Stimulated activated CD8-positive, alpha-beta memory T cell treated with anti-CD3 and anti-CD28 coated beads, Interleukin-12 subunit alpha, Interleukin-12 subunit beta, amount 100 ng/mL, for 4 hours (primary cell): ENCODE measurements at places on chromosomes 16 and 17.

- no peak for DNase-seq
Observed at GRCh38 chr17:17175917-17176316, 30.2 kb downstream of the PLD6 start.

GRCh38 chr17:28313841-28314240, 5.2 kb upstream of the TMEM97 start:
- no peak for DNase-seq

DNA sequence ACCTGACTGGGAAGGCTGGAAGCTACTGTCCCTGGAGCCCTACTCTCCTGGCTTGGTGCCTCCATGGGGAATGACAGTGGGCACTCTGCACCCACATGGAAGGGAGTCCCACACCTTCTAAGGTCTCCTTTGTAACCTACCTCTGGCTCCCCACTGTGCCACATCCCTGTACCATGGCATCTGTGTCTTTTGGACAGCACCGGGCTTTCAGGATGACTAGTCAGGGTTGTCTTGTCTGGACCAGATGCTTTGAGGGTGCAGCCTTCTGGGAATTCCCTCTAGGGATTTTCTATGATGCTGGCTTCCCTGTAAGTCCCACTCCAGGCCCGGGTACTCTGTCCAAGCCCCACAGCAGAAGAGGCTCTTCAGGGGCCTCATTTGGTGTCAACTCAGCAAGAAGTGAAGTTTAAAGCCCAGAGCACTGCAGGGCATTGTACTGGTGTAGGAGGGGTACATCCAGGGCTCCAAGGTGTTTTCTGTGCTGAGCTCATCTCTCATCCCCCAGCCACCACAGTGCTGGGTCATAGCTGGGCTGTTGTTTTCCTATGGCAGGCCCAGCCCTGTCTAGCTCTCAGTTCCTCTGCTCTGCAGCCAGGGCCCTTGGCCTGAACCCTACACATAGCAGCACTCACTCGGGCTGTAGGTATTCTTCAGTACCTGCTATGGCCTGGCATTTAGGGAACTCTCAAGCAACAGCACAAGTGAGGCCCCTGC, 255.3 kb downstream of the CPPED1 start:
- DNase-seq = no peak

- no peak for DNase-seq
Observed at GRCh38 chr17:44361292-44362260, 2.1 kb downstream of the FAM171A2 start.

DNA sequence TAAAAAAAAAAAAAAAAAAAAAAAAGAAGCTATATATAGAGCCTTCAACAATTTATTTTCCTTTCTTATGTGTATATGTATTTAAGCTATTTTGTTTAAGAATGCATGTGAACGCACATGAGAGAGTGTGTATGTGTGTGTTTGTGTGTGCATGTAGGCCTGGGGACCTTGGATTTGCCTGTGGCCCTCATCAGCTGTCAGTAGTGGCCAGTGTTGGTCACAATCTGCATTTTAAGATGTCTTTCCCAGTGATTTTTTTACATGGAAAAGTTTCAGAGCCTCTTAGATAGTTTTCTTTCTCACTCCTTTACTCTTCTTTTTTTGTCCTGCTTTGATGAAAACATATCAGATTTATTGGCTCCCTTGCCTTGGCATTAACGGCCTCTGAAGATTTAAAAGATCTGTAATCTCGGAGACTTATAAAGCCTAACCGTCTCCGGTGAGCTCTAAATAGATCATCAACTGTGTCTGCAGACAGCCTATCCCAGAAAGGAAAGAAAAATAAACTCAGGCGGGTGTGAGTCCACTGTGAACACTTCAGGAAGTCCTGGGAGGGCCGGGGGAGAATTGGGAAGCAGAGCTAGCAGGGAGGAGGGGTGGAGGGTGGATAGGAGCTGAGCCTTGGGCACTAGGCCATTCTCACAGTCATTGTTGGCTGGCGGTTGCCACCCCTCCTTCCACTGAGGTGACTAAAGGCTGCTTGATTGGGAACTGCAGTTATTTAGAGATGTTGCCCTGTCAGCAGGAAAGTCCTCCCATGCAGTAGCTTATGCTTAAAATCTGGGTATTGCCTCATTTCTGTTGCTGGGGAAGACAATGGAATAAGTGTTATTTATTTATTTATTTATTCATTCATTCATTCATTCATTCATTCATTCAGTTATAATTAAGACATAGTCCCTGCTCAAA, 86.8 kb downstream of the WWP2 start:
- no peak for DNase-seq

DNA sequence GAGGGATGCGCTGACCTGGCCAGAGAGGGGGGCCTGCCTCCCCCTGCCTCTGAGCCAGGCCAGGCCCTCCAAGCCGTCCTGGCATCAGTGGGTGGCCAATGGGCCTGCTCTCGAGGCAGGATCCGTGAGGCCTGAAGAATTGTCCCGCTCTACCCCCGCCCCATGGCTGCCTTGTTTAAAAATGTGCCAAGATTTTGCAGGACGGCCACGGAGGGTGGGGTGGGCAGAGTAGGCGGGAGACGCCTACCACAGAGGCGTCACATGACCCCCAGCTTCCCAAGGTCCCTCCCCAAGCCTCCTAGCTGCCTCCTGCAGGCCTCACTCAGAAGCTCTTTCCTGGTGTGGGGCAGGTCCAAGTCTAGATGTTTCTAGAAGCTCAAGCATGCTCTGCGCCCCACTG, 69.5 kb downstream of the ENGASE start:
- no peak for DNase-seq

DNA sequence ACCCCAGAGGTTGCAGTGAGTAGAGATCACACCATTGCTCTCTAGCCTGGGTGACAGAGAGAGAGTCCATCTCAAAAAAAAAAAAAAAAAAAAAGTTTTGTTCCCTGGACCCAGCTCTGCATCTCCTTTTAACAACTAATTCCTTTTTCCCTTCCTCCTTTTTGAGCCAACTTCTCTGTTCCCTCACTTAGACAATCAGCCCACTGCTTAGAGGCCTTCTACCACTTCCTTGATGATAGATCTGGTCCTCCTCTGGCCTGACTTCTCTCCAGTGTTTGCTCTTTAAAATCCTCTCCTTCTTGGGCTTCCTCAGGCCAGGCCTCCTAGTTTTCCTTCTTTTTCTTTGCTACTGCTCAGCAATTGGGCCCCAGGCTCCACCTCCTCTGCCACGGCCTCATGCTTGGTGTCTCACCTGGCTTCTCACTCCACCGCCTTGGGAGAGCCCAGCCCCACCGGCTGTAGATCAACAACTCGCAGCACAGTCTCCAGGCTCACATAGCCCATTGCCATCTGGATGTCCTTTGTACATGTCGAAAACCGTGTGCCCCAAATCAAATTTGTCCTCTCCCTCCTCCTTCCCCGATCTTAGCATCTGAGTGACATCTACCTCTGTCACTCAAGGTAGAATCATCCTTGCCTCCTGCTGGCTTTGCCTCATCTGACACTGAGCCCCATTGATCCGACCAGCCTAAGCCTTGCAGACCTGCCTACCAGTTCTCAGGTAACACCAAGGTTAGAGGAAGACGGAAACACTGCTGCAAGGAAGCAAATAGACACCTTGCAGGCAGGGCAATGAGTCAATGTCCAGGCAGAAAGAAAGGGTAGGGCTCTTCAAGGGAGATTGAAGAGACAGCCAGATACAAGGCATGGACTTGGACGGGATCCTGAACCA, 17.4 kb downstream of the ARHGAP27 start:
- DNase-seq = no peak

- peak; percentile 76 for DNase-seq
Observed at GRCh38 chr17:42180922-42181850, at the start of gene KCNH4. KCNH4 (minus strand) TSS chr17:42181142; CDS start chr17:42180945, 197 bp downstream.

DNA sequence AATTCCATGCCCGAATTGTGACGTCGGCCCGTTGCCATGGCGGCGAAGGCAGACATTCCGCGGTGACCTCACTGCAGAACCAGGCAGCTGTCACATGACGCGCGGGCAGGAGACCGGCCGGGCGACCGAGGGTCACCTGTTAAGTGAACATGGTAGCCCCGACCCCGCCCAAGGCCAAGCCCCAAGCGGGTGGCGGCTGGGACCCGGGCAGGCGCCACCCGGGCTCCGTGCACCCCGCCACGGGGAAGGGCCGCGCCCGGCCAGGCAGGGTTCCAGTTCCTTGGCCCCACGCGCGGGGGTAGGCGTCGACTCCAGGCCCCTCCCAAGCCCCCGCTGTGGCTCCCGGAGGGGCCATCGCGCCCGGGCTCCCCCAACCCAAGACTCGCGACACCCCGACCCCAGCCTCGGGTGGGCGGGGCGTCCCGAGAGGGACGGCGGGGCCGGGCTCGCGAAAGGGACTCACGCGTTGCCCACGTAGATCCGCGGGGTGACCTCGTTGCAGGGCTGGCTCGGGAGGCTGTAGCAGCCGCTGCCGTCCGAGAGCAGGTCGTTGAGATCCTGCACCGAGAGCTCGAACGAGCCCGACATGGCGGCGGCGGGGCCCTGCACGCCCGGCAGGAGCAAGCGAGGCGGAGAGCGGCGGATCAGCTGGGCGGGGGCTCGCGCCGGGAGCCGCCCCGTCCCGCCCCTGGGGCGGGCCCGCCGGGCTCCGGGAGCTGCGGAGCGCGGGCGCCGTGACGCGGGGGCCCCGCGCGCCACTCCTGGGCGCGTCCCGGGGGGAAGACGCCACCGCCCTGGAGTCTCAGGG, at the start of gene DUSP3:
TSS of gene DUSP3 (minus strand) at position 641 of the 808 bp plus-strand sequence. CDS start at position 588, 53 bp downstream.
- DNase-seq = peak; percentile 61

DNA sequence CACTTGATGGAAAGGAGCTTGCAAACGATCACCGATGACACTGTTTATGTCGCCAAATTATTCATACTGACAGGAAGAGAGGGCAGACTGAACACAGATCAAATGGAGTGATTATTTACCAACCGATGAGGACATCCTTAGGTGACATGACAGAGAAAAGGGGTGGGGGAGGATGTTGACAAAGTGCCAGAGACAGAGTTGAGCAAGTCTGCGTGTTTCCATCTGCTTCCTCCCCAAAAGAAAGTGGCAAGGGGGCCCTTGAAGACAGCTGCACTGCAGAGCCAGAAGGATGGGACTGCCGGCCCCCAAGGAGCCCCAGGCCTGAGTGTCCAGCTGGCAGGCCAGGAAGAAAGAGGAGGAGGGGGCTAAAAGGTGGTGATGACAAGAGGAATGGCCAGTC, 191.0 kb upstream of the RPL38 start:
- DNase-seq = no peak

GRCh38 chr16:54370278-54371040, 83.9 kb upstream of the IRX3 start:
- DNase-seq = no peak

DNA sequence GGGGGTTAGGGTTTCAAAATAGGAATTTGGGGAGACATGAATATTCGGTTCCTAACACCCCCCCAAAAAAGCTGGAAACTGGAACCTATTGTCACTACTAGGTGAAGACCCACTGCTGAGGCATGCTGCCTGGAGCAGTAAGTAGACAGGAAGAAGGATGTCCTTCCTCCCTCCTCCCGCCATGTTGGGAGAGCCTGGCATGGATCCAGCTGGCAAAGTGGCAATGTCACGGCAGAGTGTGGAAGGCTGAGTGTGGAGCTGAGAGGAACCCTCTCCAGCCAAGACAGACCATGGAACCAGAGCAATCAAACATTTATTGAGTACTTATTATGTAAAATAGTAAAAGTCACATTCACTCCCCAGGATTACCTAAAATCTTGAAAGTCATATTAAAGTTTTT, 49.0 kb downstream of the CCDC182 start:
- DNase-seq = no peak

DNA sequence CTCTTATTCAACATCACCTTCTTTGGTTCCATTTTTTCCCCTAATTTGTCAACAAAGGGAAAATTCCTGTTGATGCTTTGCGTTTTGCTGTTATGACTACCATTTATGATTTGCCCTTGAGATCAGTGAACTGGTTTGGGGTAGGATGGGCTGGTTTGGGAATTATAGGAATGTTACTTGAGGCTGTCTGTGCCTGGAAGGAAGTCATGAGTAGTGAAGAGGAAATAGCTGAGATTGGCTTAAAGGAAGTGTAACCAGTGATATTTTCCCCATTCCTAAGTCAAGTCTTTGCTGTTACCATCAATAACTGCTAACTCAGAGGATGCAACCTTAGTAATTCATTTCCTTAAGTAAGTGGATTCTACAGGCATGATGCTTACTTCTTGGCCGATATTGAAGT, 179.2 kb downstream of the MAP2K6 start:
- no peak for DNase-seq

- no peak for DNase-seq
Observed at GRCh38 chr17:65704731-65705130, 143.3 kb upstream of the AXIN2 start.

DNA sequence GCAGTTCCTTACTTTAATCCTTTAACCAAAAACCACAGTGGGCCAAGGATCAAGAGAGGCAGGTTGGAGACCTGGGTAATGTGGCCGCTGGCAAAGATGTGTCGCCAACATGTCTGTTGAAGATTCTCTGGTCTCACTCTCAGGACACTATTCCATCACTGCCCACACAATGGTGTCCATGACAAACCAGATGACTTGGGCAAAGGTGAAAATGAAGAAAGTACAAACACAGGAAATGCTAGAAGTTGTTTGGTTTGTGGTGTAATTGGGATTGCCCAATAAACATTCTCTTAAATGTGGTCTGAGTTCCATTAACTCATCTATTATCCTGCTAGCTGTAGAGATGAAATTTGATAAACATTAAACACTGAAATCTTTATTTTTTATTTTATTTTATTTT, 43.3 kb downstream of the SALL1 start:
- no peak for DNase-seq

DNA sequence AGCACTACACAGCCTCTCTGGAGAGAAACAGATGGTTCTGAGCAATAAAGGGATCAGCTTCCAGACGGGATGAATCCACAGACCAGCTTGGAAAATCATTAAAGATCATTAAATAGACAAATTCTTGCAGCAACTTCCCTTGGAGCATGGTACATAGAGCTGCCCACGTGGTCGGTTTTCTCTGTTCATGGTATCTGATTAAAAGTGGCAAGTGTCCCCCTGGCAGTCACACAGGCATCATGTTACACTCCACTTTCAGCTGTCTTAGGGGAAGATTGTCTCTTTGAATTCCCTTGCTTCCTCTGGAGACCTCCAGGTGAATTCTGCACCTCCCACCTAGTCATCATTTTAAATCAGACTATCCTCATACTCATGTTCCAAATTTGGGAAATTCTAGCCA, 92.2 kb upstream of the CACNG3 start:
- DNase-seq = no peak

- DNase-seq = no peak
Observed at GRCh38 chr17:6551356-6551755, 5.0 kb downstream of the PITPNM3 start.

DNA sequence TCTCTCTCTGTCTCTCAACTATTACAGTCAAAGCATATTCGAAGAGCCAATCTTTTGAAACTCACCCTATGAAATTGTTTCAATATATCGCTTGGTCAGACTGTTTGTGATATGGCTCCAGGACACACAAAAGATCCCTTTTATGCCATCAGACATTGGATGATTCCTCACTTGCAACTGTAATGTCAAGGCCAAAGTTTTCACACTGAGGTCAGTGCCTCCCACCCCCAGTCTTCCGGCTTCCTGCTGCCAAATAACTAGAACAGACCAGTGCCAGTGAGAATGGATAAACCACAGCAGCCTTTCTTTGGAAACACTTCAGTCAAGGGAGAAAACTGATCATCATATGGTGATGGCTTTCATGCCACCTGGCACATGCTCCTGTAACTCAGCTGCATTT, 321.9 kb upstream of the ZFHX3 start:
- DNase-seq = no peak
